NCI-H1694 treated with DMSO at 0.1 percent for 48 hours (cell line): ENCODE measurements at places on chromosomes 1 and 21.
A peak's percentile ranks its signal among the peaks of the same experiment; 100 is the strongest.

- no peak for DNase-seq
Observed at GRCh38 chr1:68644504-68644903, 147.6 kb upstream of the DEPDC1 start.

DNA sequence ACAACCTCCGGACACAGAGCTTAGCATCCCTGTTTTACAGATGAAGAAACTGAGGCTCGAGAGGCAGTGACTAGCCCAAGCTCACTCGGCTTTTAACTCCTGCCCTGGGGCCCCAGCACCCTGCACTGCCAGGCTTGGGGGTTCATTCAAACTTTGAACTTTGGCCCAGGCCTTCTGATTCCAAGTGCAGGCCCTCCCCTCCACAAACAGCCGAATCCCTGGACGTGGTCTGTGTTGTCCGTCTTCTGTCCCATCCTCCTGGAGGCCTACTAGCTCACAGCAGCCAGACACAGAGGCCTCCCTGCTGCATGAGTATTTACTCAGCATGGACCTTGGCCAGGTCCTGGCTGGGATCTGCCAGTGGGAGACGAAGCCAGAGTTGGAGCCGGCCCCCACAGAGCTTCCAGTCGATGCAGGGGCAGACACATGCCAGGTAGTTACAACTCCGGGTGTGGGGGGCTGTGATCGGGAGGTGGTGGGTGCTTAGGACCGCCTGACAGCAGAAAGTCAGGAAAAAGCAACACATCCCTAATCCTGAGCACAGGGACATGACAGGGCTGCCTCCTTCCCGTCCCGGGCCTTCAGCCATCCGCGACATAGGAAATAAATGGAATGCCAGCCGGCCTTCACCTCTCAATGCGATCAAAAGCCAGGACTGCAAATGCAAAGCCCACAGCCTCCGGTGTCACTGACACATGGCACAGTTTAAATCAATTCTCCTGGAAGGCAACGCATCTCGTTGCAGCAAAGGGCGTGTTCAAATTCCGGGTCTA, 7.4 kb downstream of the IFFO2 start:
- no peak for DNase-seq

GRCh38 chr1:193059282-193060114, at the start of the genes RO60 and UCHL5:
TSS of gene RO60 (plus strand) at chr1:193059612. CDS start at chr1:193069055, 9,443 bp downstream.
TSS of gene UCHL5 (minus strand) at chr1:193059360. CDS start at chr1:193059260, 100 bp downstream.
- peak; percentile 98 for DNase-seq

DNA sequence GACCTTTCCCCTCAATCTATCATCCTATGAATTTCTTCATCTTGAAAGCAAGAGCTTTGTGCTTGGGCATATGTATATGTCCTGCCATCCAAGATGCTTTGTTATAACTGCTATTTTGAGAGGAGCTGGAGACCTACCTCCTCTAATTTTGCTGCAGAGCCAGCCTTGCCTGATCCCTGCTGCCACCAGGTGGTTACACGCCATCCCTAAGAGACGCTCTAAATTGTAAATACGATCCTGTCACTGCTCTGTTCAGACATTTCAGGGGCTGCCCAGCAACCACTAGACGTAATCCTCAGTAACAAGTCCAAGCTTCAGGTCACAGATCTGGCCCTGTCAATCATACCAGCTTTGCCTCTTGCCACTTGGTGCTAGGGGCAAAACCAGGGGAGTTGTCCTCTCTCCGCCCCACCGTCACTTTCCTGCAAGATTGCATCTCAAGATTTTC, 32.9 kb downstream of the GPA33 start:
- peak; percentile 59 for DNase-seq

- DNase-seq = no peak
Observed at GRCh38 chr1:222284466-222284865, 263.4 kb downstream of the HHIPL2 start.
